ENCODE measurements at places on chromosomes 1 and 21.

DNA sequence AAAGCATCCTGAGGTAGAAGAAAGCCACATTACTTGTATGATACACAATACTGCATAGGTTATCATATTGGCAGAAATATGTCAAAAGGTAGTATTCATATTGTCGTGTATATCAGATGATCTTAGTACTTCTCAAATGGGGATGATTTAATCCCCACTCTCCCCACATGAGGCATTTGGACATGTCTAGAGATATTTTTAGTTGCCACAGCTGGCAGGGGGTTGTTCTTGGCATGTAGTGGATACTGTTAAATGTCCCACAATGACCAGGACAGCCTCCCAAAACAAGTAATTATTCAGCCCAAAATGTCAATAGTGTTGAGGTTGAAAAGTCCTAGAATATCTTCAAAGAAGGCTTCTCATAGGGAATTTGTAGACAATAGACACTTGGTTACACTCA lies 162.8 kb downstream of the NEGR1 start:
- DNase-seq = no peak

DNA sequence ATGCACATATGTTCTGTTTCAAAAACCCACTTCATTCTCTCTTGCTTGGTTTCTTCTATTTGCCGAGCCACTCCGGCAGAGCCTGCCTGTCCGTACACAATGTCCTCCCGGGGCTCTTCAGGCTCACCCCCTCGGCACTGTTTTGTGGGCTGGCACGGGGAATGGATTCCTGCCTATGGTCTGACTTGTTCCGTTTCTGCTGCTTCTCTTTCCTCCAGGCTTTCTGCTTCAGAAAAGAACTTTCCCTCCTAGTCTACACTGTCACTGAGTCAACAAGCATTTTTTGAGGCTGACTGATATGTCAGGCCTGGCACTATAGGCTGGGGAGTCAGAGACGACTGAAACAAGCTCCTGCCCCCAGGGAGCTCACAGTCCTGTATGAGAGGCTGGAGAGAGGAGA lies 28.4 kb upstream of the SARS1 start:
- no peak for DNase-seq

DNA sequence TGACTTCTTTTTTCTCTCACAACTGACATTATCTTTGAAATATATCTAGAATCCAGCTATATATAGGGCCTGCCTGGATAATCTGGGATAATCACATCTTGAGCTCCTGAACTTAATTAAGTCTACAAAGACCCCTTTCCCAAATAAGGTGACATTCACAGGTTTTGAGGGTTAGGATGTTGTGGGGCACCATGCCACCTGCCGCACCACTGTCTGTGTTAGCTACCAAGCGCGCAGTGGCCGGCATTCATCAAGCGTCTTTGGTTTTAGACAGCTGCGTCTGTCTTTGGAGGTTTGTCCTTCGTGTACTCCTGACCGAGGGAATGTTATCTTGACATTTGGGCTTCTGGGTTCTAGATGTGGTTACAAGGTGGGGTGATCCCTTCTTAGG lies 7.5 kb downstream of the TRAPPC10 start:
- no peak for DNase-seq

GRCh38 chr1:209692745-209693504 lies 11.7 kb upstream of the HSD11B1 start:
- DNase-seq = peak; percentile 64

GRCh38 chr1:106268070-106268469 lies 788.4 kb upstream of the PRMT6 start:
- no peak for DNase-seq

DNA sequence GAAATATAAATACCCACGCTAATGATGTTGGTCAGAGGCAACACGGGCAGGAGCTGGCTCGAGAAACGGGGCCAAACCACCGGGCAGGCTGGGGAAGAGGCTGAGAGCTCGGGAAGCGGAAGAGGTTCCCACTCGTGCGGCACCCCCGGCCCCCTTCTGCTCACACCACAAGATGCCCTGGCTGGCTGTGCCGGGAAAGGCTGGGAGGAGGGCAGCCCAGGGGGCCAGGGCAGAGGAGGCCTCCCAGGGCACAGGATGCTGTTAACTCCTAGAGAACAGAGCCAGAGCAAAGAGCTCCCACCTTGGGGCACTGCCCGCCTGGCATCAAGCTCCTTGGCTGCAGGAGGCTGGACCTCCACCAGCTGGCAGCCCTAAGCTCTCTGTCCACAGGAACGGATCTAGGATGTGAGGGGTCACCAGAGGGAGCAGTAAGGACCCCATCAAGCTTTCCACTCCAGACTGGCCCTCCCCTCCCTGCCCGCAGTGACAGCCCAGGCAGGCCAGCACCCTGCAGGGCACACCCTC lies 44.8 kb downstream of the CASZ1 start:
- no peak for DNase-seq

DNA sequence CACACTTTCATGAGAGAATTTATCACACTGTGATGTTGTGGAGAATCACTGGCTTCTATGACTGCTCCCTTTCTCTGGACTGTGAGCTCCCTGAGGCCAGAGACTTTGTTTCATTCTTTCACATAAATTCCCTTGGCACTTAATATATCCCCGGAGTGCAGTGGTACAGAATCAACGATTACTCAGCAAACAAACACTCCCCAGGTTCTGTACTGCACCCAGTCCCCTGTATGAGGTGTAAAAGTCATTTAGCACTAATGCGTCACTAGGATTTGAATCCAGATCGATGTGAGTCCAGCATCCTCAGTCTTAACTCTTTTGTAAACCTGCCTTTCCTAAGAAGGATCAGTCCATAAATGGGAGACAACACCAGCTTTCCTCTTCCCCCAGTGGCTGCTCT lies 6.8 kb upstream of the UTP25 start:
- no peak for DNase-seq

GRCh38 chr1:219938706-219939105 lies 10.3 kb upstream of the SLC30A10 start:
- DNase-seq = peak; percentile 86

- DNase-seq = no peak
Measured at GRCh38 chr21:16108561-16109075, 378.8 kb downstream of the USP25 start.

- DNase-seq = peak; percentile 80
Measured at GRCh38 chr1:160205242-160206035, at the start of gene PEA15. Gene PEA15, plus strand, starts transcription at chr1:160205384. Its CDS starts 6,161 bp downstream, at chr1:160211545.

DNA sequence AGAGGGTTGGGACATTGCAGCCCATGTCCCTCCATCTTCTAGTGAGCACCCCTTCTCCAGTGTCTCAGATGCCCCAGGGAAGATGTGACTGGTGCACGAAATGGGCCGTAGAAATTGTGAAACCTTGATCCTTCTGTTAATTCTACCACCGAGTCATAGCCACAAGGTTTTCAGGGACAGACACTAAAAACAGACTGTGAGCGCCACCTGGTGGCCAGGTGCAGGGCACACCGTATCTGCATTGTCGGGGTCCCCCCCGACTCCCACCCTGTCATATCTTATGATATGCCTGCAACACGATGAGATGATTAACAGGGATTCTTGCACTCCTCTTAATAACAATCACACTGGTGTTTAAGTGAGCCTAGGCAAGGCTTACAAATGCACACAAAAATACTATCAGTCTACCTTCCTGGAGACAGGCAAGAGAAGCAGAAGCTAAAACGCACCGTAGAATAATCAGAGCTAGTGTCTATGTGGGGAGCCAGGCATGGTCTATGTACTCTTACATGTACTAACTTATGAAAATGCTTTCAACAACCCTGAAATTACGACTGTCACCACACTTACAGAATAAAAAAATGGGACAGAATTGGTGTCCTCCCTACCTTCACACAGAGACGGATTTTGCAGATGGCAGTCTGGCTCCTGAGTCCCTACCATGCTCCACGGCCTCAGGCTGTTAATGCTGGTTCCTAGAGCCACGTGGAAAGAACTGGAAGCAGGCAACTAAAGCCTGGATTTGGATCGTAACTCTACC lies 57.9 kb downstream of the FHAD1 start:
- DNase-seq = peak; percentile 38

DNA sequence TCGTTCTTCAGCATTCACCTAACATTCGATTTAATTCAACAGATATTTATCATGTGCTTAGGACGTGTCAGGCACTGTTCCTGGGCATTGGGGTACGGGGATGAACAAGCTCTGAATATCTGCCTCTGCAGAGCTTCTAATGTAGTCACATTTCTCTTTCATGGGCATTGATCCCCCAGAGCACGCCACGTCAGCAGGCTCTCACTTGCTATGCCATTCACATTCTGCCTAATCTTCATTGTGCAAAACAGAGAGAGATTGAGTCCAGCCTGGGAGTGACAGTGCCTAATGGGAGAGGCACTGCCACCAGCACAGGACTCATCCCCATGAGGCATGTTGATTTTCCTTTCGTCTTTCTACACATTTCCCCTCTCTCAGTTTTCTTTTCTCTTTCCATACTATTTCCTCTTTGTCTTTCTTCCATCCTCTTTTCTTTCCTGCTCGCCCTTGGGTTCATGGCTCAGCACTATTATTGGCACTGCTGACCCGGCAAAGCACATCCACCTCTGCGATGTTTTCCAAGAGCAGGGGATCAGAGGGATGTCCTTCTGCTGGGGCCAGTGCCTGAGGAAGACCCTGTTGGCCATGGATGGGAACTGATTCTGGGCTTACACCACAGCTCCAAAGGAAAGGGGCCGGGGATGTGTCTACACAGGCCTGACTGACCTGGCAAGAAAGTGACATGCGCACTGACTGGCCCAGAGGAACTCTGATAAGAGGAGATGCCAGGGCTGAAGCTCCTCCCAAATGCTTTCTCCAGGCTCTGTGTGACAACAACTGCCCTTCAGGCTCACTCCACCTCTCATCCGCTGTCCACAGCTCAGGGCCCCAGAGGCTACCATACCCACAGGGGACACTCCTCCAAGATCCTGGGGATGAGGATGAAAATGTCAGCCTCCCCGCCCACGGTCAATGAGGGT lies 195.9 kb downstream of the TOMM20 start:
- peak; percentile 11 for DNase-seq

GRCh38 chr1:89277725-89278124 lies 5.1 kb upstream of the GBP5 start:
- no peak for DNase-seq

DNA sequence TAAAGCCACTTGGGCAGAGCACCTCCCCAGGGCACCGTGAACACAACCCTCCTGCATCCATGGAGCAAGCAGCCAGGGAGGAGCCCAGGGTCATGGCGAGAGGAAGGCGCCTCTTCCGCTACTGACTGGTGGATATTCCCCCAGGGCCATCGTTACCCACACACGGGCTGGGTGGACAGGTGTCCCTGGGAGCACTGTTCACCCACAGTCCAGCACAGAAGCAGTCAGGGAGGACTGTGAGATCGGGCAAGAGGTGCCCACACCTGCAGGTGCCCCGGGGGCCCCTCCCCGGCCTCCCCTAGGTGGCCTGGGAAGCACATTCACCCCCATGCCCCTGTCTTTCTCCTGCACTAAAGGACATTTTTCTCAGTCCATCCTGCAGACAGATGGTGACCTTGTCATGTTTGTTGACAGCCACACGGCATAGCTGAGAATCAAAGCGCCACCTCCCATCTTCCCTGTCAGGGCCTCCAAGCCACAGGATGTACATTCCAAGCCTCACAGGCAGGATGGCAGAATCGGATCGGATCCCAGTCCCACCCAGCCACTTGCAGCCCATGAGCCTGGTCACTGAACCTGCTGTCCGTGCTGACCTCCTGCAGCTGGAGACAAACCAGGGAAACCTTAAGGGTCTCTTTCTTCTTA lies 160.2 kb downstream of the PRDM16 start:
- no peak for DNase-seq

- no peak for DNase-seq
Measured at GRCh38 chr1:57500136-57500830, 76.4 kb upstream of the DAB1 start.

GRCh38 chr1:119038363-119038762 lies 50.2 kb upstream of the TBX15 start:
- no peak for DNase-seq

GRCh38 chr1:9717193-9718005 lies 65.9 kb downstream of the PIK3CD start:
- no peak for DNase-seq

DNA sequence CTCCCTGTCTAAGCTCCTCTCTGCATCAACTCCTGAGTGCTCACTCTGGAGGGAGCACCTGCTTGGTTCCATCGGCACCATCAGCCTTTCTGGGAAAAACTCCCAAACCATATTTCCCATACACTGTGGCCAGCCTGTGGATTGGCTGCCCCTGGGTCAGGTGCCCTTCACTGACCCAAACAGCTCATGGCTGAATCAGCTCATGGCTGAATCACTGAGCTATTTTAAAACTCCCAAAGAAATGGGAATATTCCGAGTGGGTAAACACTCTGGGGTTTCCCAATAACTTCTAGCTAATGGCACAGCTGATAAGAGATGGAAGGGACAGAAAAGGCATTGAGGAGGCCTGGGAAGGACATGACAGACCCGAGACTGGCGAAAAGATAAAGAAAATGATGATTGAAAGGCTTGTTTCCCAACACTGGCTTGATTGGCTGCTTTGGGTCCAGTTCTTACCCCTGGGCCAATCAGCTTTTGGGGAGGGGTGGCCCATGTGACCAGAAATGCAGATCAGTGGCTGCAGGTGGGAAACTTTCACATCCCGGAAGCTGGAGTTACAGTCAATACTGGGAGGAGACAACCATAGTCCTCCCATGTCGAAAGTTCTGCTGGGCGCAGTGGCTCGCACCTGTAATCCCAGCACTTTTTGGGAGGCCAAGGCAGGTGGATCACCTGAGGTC lies 37.3 kb upstream of the KAZN start:
- peak; percentile 39 for DNase-seq

- DNase-seq = no peak
Measured at GRCh38 chr1:176466514-176466913, 3.5 kb downstream of the PAPPA2 start.

DNA sequence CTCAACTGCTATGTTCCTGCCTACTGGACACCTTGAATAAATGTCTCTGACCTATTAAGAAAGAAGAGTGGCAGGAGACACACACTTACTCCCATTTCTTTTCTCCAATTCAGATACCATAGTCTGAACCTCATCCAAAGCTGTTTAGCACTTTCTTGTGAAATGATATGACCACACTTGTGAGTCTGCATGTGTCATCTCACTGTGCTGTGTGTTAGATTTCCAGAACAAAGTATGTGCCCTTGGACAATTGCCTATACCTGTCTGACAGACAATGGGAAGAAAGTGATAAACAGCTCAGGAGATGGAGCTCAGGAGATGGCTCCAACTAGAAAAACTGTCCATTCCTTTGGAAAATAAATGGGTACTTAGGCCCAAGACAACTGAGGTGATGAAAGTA lies 48.4 kb downstream of the USP48 start:
- no peak for DNase-seq

GRCh38 chr1:59152511-59152910 lies 144.4 kb upstream of the FGGY start:
- DNase-seq = no peak

- DNase-seq = peak; percentile 21
Measured at GRCh38 chr1:30744060-30744756, 13.4 kb downstream of the LAPTM5 start.

- no peak for DNase-seq
Measured at GRCh38 chr1:13832100-13832499, 132.1 kb downstream of the PRDM2 start.
